Stimulated activated CD4-positive, alpha-beta T cell treated with anti-CD3 and anti-CD28 coated beads, Interleukin-2, amount 100 ng/mL, for 24 hours (primary cell): ENCODE measurements at places on chromosomes 7 and 10.
A peak's percentile ranks its signal among the peaks of the same experiment; 100 is the strongest.

DNA sequence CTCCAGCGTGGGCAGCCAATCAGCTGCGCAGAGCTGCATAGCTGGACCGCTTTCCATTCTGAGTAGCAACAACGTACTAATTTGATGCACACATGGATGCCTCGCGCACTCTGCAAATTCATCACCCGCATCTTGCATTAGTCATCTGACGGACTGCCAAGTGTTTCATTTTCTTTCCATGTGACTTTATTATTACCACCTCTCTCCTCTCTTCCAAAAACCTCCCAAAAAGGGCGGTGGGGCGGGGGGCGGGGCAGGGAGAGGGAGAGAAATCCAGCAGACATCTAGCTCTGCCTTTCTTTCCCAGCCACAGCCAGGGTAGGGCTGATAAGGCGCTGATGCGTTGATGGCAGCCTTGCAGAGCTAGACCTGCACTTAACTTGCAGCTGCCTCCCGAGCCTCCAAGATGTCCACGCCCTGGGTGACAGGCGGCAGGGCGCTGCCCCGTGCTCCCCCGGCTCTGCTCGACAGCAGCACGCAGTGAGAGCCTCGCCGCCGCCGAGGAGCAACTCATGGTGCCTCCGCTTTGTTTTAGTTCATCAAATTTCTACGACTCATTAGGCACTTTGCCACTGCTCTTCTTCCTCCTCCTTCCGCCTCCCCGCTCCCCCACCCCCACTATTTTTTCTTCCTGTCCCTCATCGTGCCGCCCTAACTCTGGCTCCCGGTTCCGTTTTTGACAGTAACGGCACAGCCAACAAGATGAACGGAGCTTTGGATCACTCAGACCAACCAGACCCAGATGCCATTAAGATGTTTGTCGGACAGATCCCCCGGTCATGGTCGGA lies 147.3 kb downstream of the CELF2 start:
- peak; percentile 73 for DNase-seq

DNA sequence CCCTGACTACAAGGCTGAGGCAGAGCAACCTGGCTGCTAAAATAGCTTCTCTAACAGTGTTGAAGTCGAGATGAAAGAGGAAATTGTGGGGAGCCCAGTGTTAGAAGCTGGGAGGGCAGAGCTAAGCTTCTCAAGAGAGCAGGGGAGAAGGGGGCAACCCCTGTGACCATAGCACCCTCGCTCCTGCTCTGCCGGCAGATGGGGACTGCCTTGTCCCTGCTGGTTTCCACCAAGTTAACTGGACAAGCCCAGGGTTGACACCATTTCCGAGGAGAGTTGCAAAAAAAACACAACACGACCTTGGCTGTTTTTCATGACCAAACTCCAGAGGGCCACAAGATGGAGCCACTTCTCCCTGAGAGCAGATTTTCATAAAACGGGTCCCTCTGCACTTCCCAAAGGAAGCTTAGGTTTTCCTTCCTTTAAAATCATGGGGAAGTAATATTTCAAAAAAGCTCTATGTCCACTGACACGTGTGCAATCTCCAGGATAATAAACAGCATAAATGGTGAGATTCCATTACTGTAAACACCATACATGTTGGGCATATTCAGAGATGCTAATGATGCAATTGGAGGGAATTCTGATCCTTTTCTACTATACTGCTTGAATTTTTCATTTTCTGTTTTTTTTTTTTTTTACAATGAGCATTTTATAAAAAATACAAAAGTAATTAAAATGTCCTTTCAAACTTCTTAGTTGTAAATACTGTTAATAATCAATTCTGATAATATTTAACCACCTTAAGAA lies 140.4 kb downstream of the PIP4K2A start:
- DNase-seq = no peak

DNA sequence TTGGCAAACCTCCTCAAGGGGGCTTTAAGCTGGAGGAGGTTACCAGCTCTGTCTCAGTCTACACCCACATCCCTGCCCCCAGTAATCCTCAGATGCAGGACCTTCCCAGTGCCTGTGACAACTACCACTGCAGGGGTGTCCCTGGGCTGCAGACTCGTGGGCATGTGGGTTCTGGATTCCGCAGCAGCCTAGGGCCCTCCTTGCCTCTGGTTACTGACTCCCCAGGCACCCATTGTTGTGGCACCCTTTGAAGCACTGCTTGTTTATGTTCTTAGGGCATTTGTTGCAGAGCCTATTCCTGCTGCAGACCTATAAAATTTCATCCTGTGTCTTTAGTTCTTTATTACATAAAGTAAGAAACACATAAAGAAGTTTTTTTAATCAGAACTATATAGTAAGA lies 51.1 kb upstream of the GJD4 start:
- DNase-seq = no peak

GRCh38 chr7:32318300-32319011 lies 171.7 kb downstream of the LSM5 start:
- DNase-seq = no peak

DNA sequence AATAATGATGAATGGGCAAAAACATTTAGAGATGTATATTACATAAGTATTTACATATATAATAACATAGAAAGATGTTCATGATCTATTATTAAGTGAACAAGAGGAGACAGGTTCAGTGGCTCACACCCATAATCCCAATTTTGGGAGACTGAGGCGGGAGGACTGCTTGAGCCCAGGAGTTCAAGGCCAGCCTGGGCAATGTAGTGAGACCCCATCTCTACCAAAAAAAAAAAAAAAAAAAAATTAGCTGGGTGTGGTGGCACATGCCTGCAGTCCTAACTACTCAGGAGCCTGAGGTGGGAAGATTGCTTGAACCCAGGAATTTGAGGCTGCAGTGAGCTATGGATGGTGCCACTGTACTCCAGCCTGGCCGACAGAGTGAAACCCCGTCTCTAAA lies 12.4 kb downstream of the ARL3 start:
- DNase-seq = no peak

DNA sequence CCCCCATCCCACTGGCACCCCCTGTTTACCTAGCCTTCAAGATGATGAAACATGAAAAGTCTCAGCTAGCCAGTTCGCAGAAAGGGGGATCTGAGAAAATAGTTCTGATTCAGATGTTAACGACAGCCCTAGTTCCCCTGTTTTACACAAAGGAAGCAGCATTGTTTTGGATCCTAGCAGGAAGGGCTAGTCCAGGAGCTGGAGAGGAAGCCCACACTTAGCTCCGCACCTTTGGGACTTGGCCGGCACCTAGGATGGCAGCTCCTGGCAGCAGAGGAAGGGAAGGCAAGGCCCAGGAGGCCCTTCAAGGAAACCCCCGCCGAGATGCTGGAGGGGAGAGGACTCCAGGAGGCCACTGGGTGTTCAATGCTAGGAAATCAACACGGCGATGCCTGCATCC lies 29.0 kb upstream of the MGMT start:
- DNase-seq = no peak

DNA sequence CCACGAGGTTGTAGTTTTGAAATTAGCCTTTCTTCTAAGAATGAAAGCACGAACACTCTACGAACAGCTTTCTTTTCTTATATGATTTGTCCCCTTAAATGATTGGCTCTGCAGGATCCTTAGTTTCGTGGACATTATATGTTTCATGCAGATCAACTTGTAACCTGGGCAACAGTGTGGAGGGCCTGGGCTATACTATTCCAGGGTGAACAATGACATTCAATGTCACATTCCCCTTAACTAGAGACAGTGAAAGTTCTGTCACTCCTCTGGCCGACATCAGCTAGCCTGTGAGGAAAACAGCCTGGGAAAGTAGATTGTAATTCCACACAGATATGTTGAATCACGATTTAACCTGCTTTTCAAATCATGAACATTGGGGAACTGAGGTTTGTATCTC lies 23.4 kb downstream of the TAS2R16 start:
- DNase-seq = no peak

DNA sequence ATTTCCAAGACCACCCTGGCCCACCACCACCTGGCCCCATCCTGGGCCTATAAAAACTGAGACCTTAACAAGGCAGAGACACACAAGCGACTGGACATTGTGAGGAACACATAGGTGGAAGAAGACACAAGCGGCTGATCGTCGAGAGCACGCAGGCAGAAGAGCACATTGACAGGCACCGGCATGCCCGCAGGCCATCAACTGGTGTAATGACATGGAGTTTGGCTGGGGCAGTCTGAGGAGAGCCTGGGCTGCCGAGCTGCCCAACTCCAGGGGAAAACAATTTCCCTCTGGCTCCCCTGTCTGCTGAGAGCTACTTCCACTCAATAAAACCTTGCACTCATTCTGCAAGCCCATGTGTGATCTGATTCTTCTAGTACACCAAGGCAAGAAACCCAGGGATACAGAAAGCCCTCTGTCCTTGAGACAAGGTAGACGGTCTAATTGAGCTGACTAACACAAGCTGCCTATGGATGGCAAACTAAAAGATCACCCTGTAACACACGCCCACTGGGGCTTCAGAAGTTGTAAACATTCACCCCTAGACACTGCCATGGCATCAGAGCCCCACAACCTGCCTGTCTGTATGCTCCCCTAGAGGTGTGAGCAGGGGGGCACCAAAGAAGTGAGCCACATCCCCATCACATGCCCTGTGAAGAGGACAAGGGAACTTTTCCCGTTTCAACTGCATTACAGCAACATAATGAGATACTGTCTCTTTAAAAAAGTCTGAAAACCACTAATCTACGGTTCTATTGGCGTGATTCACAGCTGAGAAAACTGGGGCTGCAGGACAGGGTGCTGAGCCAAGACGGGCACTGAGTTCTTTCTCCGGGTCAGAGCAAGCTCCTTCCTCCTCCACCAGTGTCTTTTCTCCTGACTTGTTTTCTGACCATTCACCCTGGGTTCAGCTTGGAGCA lies 18.5 kb upstream of the TNS3 start:
- DNase-seq = no peak

- no peak for DNase-seq
Measured at GRCh38 chr10:85784792-85785191, 581.8 kb downstream of the GRID1 start.

DNA sequence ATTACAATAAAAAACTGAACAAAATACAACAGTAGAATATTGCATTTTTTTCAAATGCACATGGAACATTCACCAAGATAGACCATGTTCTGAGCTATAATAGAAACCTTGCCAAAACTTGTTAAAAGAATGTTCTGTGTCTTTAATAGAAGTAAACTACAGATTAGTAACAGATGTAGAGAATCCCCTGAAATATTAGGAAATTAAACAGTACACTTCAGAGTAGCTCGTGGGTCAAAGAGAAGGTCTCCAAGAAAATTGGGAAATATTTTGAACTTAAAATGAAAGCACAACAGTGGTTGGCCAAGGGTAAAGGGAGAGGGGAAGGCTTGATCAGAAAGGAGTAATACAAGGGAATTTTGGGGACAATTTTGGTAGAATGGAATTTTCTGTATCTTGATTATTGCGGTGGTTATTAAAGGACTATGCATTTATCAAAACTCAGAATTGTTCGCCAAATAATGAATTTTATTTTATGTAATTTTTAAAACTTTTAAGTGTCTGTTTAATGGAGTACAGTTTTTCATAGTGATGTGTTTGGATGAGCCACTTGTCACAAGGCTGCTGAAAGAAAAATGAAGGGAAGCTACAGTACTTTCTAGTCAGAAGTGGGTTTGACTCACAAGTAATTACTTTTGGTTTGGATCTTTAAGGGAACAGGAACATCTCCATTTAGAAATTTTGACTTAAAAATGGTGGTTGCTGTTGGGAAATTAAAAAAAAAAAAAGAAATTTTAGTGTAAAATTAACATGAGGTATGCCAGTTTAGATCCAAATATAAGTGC lies 10.2 kb downstream of the PLEKHA8 start:
- no peak for DNase-seq

GRCh38 chr7:98329791-98330373 lies 48.4 kb downstream of the BRI3 start:
- no peak for DNase-seq
